ENCODE measurements at places on chromosomes 4 and X.
A peak's percentile ranks its signal among the peaks of the same experiment; 100 is the strongest.

DNA sequence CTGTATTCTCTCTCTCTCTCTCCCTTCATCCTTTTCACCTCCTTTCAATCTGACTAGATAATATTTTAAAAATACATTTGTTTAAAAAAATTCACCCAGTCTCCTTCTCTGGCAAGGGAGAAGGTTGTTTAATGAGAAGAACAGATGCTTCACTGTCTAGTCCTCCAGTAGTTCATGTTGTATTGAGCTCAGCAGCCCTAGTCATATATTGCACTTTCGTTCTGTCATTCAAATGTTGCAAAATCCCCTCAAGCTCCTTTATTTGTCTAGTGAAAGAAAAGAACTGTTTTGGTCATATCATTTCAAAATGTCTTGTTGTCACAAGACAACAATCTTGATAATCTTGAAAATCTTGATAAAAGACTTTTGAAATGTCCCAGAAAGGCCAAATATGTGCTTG is 248.0 kb downstream of the GALNTL6 start:
- no peak for DNase-seq

DNA sequence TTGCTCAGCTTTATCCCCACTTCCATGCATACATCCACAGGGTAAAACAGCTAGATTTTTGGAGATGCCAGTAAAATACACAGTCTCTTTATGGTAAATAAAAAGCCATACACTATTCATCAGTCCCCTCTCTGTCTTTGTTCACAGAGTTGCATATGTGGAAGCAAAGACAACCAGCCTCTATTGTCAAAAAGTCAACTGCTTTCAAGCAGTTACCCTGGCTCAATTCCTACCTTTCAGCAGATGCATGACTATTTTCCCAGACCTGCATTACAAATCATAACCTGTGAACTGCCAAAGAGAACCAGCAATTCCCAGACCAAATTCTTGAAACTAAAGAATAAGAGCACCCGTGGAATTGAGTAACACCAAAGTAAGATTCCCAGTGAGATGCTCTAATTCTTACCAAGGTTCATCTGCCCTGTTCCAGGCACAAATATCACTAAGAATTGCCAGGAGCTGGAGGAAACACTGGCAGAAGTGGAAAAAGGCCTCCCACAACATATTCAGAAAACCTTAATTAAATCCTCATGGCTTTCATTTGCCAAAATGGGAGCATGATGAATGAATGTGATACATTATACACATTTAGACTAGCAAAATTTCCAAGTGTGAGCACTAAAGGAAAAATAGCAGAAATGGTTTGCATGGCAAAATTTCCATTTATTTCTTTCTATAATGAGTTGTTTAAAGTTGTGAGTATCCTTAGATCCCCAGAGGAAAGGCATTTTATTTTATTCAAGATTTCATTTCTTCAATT is 391.2 kb upstream of the ADGRL3 start:
- no peak for DNase-seq

DNA sequence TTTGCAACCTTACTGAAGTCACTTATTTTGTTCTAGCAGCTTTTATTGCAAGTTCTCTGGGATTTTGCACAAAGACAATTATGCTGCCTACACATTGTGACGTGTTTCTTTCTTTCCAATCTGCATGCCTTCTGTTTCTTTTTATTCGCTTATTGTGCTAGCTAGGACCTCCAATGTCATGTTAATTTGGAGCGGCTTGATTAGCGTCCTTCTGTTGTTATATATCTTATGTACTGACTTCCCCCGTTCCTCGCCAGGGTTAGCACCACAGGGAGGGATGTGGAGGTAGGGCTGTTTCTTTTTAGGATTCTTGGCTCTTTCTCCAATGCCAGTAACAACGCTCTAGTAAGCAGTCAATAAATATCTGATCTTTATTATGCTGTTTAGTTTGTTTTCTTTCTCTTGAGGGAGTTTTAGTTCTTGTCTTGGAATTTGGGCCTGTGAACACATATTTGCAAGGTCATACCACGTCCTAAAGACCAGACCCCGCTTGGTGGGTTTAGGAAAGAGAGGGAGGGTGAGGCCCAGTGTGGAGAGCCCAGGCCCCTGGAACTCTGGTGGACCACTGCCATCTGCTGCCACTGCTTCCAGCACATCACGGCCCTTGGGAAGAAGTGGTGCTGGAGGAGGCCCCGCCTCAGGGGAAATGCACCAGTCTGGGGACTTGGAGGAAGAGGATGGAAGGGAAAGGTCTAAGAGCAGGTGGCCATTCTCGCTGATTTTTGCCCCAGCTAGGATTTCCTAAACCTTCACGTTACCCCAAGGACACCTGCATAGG is 129.1 kb downstream of the TRIML1 start:
- DNase-seq, result no peak

- no peak for DNase-seq
These were observed 53.0 kb downstream of the IL13RA2 start for GRCh38 chrX:114964374-114964773.

GRCh38 chrX:72604705-72605104 is 32.1 kb upstream of the HDAC8 start:
- DNase-seq, result no peak

GRCh38 chrX:149540621-149541520 is at the start of gene EOLA1:
Gene EOLA1 (plus strand): TSS chrX:149541012. CDS start chrX:149545631, 4,619 bp downstream.
- peak; percentile 84 for DNase-seq

DNA sequence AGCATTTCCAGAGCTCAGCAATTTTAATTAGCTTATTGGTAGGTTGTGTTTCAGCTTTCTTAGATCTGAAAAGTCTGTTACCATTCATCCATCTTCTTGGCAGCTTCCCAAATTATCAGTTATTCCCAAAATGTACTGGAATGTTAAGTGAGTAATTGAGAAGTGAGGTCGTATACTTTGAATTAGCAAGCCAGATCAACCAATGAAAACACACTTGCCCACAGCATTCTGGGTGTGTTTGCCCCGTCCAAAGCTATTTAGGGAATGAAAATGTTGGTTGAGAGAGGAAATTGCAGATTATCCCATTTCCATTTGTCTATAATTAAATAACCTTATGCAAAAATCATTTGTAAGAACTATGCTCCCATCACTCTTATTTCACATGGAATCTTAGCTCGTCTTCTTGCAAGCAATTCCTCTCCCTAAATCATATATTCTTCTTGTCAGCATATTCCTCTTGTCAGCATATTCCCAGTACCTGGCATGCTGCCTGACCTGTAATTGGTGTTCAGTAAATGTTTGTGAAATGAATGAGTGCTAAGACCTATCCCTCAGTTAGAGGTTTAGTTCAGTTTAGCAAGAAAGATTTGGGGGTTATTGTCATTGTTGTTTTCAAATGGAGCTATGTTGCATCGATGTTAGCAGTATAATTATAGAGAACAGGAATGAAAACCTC is 23.3 kb upstream of the ANTXR2 start:
- no peak for DNase-seq

GRCh38 chr4:182301736-182302135 is 58.5 kb downstream of the TENM3 start:
- no peak for DNase-seq

- no peak for DNase-seq
These were observed 259.5 kb downstream of the ARHGAP24 start for GRCh38 chr4:85734424-85734831.

GRCh38 chr4:186845137-186845842 is 121.6 kb upstream of the FAT1 start:
- DNase-seq, result no peak

- DNase-seq, result no peak
These were observed 11.1 kb upstream of the TMEM156 start for GRCh38 chr4:39043058-39043860.
